Stimulated activated CD4-positive, alpha-beta T cell treated with anti-CD3 and anti-CD28 coated beads, Interleukin-12 subunit alpha, Interleukin-12 subunit beta, amount 100 ng/mL, for 4 hours (primary cell): ENCODE measurements at places on chromosomes 1 and 21.

DNA sequence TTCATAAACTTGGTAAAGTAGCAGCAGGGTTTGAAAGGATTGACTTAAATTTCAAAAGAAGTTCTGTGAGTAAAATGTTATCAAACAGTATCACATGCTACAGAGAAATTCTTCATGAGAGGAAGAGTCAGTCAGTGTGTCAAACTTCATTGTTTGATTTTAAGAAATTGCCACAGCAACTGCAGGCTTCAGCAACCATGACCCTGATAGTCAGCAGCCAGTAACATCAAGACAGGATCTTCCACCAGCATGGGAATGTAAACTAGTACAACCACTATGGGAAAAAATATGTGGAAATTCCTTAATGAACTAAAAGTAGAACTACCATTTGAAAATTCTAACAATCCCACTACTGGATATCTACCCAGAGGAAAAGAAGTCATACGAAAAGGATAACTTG is 11.5 kb downstream of the MAEL start:
- no peak for DNase-seq

DNA sequence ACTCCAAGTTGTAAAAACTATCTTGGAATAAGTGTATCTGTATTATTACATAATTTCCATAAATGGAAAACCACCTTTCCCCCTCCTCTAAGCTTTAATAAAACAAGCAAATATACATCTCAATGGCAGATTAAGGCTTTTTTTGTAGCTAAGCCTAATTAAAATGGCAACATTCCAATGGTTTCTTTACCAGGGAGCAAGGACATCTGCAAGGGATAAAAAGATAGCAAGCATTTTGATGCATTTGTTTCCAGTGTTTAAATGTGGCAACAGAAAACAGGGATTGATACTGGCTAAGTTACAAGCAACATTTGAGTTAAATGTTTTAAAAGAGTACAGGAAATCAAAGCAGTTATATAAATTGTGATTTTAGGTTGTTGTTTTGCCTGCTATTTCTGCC is 1012.7 kb downstream of the ADGRL2 start:
- DNase-seq = no peak

DNA sequence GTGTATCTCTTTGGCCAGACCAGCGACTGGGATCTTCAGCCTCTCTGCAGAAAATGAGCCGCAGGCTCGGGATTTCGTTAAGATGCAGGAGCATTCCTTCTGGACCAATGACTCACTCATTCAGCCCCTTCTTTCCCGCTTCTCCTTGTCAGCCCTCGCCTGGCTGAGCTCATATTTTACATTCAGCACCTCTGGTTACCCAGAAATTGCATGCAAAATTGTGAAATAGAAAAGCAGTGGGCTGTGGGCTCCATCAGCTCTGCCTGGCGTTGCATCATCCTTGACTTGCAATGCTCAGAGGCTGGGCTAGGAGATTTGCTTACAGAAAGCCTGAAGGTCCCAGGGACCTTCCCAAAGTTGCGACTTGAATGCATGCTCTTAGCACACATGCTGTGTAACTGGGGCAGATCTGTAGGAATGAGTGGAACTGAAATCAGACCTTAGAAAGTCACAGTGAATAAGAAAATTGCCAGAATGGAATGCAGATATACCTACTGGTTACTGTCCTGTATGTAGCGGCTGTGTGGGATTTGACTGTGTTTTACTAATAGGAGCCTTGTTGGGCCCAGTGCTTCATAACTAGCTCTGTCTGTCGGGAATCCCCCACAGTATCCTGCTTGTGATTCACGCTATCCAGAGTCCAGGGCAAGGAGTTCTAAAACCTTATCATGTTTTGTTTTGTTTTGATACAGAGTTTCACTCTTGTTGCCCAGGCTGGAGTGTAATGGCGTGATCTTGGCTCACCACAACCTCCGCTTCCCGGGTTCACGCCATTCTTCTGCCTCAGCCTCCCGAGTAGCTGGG is 444.8 kb downstream of the KIF26B start:
- no peak for DNase-seq

DNA sequence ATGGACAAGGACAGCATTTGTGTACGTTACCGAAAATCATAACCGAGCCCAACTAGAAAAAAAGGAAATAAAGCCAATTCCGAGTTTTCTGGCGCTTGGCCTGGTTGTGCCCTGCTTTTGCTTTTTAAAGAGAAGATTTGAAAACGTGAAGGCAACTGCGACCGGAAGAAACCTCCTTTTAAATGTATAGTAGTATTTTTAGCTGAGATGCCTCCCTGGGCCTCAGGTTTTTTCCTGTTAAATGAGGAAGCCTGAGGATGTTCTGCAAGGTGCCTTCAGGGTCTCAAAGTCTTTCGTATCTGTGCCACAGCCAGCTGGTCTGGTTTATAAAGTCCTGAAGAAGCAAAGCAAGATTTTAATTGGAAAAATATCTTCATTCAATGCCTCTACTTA is 371 bp upstream of the ODF2L start:
- DNase-seq = no peak

GRCh38 chr1:37474046-37474696 is at the start of gene ZC3H12A:
TSS of gene ZC3H12A (plus strand) at chr1:37474580. CDS start at chr1:37475497, 917 bp downstream.
- DNase-seq = peak; percentile 93

- no peak for DNase-seq
These were observed 11.5 kb downstream of the USP1 start for GRCh38 chr1:62448221-62448933.

DNA sequence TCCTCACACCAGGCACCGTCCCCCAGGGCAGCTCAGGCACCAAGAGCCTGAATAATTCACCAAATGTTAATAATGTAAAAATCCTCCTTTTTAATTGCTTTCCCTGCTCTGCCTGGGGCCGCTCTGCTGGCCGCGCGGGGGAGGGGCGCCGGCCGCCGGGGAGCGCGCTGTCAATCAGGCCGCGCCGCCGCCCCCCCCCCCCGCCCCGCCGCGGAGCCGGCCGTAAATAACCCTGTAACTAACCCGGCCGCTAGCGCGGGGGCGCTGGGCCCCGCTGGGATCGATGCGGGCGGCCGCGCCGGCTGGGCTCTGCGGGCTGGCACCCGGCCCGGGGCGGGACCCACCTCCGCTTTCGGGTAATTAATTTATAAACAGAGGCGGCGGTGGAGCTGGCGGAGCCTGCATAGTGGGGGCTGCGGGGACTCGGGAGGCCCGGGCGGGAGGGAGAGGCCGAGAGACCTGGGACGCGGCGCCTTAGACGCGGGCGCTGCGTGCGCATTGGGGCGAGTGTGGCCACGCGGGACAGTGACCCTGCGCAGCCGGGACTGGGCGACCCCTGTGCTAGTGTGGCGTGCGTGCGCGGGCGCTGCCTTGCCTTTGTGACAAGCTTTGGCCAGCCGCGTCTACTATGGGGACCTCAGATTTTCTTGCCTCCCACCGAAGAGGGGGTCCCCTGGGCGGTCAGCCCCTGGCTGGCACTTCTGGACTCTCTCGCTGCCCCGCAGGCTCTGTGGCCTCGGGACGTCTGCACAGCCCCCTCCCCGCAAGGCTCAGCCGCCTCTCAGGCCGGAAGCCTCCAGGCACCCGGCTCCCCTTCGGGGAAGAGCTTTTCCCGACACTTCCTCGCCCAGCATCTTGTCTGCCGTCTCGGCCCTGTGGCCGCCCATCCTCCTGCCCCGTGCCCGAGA is 16.6 kb downstream of the SAMD11 start:
- DNase-seq = no peak

DNA sequence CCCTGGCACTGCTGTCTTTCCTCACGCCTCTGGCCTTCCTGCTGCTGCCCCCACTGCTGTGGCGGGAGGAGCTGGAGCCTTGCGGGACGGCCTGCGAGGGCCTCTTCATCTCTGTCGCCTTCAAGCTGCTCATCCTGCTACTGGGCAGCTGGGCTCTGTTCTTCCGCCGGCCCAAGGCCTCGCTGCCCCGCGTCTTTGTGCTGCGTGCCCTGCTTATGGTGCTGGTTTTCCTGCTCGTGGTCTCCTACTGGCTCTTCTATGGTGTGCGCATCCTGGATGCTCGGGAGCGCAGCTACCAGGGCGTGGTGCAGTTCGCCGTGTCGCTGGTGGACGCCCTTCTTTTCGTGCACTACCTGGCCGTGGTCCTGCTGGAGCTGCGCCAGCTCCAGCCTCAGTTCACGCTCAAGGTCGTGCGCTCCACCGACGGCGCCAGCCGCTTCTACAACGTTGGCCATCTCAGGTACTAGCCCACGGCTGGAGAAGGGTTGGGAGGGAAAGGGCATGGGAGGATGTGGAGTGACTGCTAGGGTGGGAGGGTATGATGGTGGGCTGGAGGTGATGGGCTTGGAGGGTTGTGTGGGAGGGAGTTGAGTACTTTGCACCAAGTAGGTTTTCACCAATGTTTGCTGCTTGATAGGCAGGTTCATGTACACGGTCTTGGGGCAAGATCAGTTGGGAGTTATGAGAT is 18.9 kb downstream of the VANGL2 start:
- DNase-seq = no peak

GRCh38 chr1:85838238-85838637 is 130.0 kb upstream of the ZNHIT6 start:
- no peak for DNase-seq

DNA sequence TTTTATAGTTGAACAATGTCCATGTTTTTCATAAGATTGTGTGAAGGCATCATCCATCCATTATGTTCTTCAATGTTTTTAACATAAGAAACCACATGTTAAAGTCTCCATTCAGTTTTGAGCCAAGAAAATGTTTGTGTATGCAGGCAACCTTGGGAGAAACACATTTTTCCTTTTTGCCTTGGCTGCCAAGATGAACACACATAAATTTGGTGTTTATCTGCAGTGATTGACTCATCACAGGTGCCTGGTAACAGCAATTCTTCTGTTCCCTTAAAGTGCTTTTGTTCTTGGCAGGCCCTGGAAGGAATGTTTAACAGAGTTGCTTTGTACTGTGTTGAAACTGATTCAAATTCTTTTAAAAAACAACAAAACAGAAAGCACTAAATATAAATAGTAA is 709.9 kb upstream of the ADGRL4 start:
- DNase-seq = no peak

- no peak for DNase-seq
These were observed 15.7 kb upstream of the LMNA start for GRCh38 chr1:156098784-156099183.

- no peak for DNase-seq
These were observed 310.0 kb downstream of the HMCN1 start for GRCh38 chr1:186044079-186044685.

- DNase-seq = no peak
These were observed 229.9 kb downstream of the AKT3 start for GRCh38 chr1:243620096-243620495.

DNA sequence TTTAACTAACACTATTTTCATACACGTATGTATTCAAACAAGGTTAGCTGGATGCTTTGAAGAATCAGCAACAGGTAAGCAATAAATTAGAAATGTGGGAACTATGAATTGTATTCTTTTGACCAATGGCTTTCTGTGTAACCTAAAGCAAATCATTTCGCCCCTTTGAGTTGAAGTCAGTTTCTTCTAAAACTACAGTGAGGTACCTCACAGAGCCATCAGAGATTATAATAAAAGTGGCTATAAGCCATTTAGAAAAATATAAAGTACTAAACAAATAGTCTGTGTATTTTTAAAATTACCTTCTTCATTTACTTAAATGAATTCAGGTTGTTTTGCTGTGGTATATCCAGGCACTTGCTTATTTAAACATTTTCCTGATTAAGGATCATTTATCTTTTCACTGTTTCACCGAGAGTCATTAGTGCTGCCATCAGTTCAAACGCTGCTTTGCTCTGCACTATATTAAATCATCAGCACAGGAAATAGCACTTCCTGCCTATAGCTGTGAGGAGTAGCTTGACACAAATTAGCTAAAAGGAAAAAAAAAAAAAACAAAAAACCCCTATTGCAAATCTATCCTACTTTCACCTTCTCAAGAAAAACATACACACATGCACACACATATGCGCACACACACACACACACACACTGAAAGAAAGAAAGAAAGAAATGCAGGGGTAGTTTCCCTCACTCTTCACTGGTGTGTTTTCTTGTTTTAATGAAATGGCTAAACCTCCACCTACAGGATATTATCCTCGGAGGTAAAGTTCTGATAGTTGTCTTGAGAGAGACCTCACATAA is 39.8 kb upstream of the C1orf105 start:
- DNase-seq = no peak

DNA sequence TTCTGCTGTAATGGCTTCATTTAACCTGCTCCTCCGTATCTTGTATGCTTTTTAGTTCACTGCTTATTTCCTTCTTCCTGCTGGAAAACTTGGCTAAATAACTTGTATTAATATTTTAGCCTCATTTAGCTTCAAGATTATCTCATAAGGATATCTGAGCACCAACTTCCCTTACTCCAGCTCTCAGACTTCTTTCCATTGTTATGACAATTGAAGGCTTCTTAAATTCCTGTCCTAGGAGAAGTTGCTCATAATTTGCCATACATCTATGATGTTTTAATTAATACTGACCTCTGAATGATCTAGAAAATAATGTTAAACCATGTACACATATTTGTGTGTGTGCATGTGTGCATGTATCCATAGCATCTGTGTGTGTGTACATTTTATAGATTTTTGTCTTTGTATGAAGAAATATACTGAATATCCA is 1524.4 kb upstream of the TPTE start:
- no peak for DNase-seq

DNA sequence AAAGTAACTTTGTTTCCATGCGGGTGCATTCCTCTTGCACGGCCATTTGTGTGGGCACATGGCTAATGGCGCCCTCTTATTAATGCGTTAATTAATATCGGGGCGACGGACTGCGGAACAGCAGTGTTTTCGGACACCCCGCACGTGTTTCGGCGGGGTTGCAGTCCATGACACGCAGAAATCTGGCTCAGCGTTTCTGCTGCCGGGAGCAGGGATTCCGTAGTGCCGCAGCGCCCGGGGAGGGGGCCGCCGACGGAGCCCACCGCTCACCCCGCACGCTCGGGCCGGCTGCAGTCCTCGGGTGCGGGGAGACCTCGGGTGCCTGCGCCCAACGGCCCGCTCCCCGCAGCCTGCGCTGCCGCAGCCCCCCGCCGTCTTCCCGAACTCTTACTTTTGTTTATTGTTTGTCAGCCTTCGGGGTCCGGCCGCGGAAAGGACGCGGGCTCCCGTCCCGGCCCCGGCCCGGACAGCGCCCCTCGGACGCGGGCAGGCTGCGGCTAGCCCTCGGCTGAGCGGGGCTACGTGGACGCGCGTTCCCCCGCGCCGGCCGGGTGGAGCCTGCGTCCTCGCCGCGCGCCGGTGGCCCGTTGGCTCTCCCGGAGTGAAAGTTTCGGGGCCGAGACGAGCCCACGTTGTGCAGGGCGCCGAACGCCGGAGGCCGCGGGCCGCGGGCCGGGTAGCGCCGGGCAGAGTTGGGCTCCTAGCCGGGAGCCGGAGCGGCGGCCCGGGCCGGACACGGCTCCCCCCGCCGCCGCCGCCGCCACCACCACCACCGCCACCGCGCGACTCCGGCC is 849 bp downstream of the NFIA start:
- peak; percentile 13 for DNase-seq

DNA sequence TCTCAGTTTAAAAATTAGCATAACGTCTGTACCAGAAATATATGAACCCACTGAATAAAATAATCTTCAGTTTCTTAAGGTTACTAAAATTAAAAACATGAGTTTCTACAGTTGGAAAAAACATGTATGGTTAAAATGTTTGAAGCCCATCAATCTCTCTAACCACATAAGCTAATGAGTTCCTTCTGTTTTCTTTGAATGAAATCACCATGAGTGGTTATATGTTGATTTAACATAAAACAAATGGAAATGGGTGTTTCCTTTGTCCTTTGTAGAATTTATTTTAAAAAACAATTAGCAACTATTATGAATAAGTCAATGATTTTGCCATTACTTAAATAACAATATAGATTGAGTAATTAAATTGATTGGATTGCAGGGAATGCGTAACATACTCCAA is 3.0 kb upstream of the ADGRL2 start:
- DNase-seq = no peak

- no peak for DNase-seq
These were observed 27.0 kb upstream of the IER5 start for GRCh38 chr1:181061487-181061886.
